Kasumi-1 (cell line): ENCODE measurements at places on chromosomes 11 and 22.
A peak's percentile ranks its signal among the peaks of the same experiment; 100 is the strongest.

DNA sequence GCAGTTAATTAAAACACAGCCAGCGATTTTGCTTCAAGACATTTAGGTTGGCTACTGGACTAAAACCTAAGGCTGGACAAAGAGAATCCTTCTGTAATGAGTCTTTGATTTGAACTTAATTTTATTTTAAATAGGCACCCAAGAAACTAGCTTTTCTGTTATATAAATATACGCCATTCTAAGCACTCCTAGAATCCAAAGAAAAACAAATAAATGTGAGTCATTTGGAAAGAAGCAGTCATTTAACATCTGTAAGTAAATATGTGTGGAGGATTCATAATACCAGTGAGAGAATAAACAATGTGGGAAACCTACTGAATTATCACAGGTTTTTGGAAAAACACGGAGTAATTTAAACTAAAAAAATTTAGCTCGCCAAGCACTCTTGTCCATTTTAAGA lies 1.2 kb upstream of the TECTA start:
- no peak for DNase-seq

GRCh38 chr22:19974935-19975706 lies 33.5 kb upstream of the TXNRD2 start:
- DNase-seq = peak; percentile 28

- no peak for DNase-seq
Measured at GRCh38 chr22:40203572-40203971, 25.8 kb downstream of the TNRC6B start.

- DNase-seq = no peak
Measured at GRCh38 chr11:133687781-133688180, 155.5 kb upstream of the OPCML start.
